NCI-H1930 (cell line): ENCODE measurements at places on chromosomes 12 and 14.

- DNase-seq, result peak; percentile 66
Measured at GRCh38 chr12:3365463-3366411, 125.3 kb upstream of the PRMT8 start.

- no peak for DNase-seq
Measured at GRCh38 chr12:120994059-120994458, 15.7 kb downstream of the HNF1A start.

DNA sequence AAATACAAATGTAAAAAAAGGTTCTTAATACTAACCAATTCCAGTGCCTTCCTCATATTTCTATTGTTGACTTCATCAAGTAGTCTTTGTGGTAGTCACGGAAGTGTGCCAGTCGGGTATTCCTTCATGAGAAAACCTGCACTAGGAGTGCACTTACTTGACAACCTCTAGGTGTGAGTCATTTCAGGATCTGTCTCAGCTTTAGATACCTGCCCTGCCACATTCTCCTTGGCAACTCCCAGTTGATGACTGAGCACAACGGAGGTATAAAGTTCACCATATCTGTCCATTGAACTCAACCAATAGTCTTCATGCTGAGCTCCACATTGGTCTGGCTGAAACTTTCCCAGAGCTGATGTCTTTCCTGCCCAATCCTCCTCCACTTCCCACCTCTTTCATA, 215.7 kb downstream of the SYT10 start:
- no peak for DNase-seq

DNA sequence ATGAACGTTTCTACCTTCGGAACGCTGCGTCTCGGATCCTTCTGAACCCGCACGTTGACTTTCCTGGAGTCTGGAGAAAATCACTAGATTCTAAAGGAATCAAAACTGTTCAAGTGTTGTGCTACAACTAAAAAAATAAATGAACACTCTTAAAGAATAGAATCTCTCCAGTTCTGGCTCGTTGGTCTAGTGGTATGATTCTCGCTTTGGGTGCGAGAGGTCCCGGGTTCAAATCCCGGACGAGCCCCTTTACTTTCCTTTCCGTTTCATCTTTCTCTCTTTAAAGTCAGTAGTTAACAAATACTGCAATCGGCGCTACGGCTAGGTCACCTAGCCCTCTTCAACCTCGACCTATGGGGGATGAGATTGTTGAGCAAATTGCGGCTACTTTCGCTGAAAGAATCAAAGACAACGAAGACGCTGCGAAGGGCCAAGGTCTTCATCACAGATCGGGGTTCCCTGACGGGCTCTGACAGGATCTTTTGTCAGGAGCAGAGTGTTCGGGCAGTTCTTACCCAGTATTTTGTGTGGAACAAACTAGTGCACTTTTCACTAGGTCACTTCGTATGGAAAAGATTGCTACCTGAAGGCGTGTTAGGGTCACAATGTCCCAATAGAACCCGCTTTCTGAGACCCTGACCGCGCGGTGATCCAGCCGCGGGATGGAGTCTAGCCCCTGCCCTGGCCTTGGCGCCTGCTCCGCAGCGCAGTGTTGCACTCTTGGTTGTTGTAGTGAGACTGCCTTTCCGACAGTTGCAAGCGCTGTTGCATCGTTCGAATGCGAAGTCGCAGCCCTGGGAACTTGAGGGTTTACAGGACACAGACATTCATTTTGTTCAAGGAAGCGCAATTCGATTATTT, 8.4 kb downstream of the OR6S1 start:
- peak; percentile 33 for DNase-seq

GRCh38 chr14:21999402-21999801, 325.8 kb upstream of the OR4E1 start:
- DNase-seq, result no peak

GRCh38 chr12:129902371-129903091, 1.3 kb downstream of the TMEM132D start:
- no peak for DNase-seq

GRCh38 chr12:121949648-121950397, 31.4 kb downstream of the CFAP251 start:
- no peak for DNase-seq

- DNase-seq, result no peak
Measured at GRCh38 chr14:30355431-30355913, 203.5 kb upstream of the G2E3 start.

DNA sequence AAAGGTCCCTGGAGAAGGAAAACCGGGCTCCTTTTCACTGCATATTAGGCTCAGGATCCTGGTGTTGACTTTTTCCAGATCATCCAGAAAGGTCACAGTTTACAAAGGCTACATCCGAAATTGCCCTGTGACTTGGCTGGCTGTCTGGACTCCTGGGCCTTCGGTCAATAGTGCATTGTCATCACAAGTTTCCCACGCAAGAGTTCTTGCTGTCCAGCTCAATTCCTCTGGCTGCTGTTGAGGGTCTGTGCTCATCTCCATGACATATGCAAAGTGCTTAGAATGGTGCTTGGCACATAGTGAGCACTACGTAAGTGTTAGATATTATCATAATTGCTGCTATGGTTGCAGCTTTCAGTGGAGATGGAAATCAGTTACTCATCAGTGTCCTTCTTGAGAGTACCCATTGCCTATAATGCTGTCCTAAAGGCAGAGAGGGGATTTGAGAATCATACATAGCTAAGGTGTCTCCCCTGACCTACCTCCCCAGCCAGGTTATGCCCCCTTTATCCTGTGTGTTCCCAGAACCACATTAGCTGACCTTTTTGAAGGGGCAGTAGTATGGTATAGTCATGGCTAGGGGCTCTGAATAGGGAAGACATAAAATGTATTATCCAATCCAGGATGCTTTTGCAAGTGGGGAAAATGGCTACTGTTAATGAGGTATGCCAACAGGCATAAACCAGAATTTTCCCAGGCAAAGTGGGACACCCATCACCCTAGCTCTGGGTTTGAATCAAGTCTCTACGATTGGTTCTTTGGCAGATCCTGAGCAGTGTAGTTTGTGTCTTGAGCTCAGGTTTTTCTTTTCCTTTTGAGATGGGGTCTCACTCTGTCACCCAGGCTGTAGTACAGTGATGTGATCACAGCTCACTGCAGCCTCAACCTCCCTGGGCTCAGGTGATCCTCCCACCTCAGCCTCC, 132.0 kb upstream of the CCND2 start:
- DNase-seq, result no peak

DNA sequence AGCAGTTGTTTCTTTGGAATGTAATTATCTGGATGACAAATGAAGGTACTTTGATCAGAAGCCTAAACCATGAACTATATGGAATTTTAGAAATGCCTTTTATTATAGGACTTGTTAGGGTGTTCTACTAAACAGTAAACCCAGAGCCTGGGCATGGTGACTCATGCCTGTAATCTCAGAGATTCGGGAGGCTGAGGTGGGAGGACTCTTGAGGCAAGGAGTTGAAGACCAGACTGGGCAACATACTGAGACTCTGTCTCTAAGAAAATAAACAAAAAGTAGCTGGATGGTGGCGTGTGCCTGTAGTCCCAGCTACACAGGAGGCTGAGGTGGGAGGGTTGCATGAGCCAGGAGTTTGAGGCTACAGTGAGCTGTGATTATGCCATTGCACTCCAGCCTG, 23.9 kb downstream of the PALS1 start:
- no peak for DNase-seq

- no peak for DNase-seq
Measured at GRCh38 chr14:92392711-92393110, 69.7 kb downstream of the SLC24A4 start.

DNA sequence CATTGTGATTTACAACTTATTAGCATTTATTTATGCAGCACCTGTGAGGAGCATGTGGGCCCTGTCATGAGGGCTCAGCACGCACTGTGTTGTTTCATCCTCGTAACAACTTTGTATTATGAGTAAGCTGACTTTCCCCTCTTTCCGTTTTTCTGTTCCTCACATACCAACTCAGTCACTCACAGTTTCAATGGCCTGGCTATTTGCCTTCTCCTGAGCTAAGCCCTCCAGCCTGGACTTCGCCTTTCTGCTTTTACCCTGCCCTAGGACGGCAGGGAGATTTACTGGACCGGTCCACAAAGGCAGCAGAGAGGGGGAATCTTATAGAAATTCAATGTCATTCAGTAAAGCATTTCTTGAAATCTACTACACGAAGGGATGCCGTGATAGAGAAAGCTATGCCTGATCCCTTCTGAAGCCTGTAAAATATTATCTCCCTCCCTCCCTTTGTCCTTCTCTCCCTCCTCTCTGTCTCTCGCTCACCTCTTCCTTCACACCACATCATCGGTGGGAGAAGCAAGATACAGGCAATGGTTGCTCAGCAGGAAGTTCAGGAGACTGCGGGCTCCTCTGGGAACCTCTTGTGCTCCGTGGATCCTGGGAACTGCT, 219.2 kb upstream of the TBX3 start:
- DNase-seq, result no peak

GRCh38 chr12:82359115-82359478, 768 bp downstream of the METTL25 start:
- peak; percentile 30 for DNase-seq

- DNase-seq, result peak; percentile 34
Measured at GRCh38 chr14:89041257-89041582, 216.8 kb downstream of the TTC8 start.

DNA sequence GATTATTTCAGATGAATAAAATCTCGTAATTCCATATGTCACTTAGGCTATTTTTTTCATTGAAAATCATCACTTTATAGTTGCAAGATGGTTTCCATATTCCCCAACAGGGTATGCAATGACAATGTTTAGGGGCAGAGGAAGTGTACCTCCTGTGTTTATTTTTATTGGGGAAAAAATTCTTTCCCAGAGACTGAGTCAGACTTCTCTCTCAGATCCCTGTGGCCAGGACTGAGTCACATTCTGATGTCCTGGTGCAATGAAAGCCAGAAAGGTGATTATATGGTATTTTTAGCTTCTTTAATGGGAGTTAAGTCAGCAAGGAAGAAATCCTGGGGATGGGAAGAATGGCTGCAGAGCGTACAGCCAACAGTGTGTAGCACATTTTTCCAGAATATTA, 196.9 kb upstream of the ALG10 start:
- no peak for DNase-seq

DNA sequence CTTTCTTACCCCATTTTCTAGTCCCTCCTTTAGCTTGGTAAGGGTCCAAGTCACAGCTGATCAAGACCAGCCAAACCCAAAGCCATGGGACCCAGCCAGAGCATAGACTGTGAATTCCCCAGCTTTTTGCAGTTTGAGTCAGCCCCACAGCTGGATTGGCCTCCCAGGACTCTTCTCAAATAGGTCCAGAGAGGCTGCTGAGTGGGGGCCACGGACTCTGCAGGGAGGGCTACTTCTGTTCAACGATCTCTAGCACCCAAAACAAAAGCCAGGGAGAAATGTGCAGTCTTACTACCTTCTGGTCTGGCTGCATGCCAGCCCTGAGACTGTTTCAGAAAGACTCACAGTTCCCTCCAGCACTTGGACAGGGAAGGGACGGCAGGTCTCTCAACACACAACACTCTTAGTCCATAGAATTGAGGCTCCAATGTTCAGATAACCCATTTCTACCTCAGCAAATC, 1.6 kb downstream of the VDR start:
- no peak for DNase-seq

DNA sequence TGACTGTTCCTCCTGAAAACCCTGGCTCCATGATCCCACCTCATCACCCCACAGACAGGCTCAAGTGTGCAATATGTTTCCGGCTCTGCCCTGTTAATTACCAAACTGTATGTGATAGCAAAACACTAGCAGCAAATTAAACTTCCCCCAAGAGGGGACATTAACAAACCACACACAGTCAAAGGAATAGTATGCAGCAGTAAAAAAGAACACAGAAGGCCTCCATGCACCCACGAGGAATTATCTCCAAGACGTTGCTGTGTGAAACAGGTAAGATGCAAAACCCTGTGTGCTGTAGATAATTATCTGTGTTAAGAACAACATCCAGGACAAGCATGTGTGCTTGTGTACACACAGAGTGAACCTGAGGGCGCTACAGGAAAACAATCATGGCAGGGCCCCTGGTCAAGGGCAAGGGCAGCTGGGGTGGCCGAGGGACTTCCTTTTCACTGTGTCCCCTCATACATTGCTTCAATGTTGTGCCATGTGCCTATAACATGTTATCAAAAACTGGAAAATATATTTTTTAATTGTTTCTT, 35.8 kb downstream of the ITPK1 start:
- no peak for DNase-seq

DNA sequence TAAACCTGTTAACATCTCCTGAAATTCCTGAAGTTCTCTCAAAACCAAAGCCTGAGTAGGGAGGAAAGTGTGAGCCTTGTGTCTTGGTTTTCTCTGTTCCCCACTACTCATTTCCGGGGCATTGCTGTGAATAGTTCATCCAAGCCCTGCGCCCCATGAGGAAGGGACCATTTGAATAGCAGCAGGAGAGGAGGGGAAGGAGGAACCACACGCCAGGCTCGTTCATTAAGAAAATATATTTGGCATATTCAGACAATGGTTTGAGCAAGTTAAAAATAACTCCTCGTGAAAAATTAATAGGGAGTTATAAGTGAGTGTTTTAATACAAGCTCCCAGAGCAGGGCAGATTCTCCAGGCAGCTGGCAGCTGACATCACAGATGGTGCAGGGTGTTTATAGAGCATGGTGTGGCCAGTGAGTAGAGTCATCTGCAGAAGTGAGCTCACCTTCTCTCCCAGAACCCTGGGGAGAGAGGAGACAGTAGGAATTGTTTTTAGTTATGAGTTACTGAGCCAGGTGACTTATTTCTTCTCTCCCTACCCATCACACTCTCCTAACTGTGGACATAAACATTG, 29.5 kb upstream of the CISTR start:
- DNase-seq, result no peak

DNA sequence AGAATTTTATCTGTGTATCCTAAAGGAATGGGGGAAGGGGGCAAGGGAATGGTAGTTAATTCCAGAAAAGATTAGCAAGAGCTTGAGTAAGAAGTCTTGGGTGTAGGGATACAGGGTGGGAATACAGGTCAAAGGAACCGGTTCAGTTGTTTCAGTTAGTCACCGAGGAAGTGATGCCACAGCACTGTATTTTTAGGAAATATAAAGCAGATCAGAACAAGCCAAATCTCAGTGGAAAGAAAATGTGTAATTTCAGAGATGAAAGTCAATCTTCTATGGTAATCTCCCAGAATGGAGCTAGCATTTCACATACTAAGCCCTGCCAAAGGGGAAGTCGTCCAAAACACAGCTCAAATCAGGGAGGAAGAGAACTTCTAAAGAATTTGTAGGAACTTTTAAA, 4.7 kb upstream of the TUBA1C start:
- no peak for DNase-seq

GRCh38 chr12:95701275-95701674, 89.3 kb downstream of the NTN4 start:
- DNase-seq, result no peak

DNA sequence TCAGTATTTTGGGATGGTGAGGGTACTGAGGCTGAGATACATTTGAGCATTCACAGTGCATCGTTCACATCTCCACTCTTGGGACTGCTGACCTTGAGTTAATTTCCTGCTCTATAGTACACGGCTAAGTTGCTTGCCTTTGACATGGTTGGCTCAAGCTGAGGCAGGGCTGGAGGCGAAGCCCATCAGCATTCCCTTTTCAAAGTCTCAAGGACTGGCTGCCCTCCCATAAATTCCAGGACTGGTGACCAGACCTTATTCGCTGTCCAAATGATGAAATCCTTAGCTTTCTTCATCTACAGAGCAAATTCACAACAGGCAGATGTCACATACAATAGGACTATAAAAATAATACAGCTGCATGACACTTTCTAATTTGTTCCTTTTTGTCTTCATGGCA, 85.9 kb downstream of the SSPN start:
- no peak for DNase-seq
